ENCODE measurements at places on chromosomes 7 and 10. TPM values are rescaled to one million over a fixed set of nuclear protein-coding genes. Genes with fewer than 3 reads are reported as not detected.

DNA sequence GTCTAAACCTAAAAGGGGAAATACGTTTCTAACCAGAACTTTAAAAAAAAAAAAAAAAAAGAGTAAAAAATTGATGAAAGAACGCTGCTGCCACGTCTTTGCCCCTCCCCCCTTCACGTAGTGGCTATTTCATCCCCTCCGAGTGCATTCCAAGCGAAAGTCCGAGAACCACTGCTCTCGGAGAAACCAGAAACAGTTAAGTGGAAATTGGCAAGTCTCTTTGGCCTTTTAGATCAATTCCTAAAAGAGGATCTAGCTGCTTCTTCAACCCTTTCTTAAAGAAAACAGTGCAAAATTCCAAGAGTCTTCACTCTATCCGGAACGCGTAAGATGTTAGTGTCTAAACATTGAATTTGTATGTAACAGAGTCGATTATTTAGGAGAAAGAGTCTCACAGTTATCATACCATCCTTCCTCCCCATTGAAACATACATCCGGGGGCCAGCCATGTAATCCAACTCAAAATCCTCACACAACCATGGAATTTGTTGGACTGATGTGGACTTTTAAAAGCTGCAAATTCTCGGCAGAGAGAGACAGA, 1.1 kb downstream of the P4HA1 start:
- peak; percentile 80 for DNase-seq

DNA sequence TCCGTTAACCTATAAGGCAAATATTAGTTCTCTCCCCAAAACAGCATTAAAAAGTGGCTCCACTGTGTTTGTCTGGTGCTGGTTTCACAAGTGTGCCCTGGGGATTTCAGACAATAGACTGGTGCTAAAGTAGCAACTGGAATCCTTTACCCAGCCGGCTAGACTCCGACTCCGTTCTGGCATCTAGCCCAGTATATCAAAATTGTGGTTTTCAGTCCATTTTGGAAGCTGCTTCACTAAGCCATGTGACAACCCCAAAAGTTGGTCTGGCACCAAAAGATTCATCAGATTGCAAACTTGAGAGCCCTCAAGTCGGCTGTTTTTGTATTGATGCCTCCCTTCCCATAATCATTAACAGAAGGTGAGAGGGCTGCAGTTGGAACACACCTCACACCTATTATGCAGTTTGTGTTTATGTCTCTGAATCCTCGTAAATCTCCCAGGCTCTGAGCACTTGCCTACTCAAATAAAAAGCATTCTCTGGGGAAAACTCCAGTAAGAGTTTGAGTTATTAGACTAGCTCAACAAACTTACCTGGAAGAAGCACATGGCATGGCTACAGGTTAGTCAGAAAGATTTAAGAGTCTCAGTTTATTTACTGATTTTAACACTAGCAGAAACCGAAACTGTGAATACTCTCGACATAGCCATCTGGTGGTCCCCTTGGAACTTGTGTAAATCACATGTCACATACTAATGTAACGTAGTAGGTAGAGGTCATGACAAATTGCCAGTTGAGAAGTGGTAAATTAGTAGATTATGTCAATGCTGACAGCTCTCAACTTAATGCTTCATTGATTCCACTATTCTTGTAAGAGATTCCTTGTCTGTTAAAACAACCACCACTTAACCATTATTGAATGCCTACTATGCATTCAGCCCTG, 14.8 kb upstream of the WNT16 start:
- DNase-seq, result peak; percentile 31

- DNase-seq, result no peak
These were observed 33.0 kb upstream of the ZNF273 start for GRCh38 chr7:64869912-64870562.

DNA sequence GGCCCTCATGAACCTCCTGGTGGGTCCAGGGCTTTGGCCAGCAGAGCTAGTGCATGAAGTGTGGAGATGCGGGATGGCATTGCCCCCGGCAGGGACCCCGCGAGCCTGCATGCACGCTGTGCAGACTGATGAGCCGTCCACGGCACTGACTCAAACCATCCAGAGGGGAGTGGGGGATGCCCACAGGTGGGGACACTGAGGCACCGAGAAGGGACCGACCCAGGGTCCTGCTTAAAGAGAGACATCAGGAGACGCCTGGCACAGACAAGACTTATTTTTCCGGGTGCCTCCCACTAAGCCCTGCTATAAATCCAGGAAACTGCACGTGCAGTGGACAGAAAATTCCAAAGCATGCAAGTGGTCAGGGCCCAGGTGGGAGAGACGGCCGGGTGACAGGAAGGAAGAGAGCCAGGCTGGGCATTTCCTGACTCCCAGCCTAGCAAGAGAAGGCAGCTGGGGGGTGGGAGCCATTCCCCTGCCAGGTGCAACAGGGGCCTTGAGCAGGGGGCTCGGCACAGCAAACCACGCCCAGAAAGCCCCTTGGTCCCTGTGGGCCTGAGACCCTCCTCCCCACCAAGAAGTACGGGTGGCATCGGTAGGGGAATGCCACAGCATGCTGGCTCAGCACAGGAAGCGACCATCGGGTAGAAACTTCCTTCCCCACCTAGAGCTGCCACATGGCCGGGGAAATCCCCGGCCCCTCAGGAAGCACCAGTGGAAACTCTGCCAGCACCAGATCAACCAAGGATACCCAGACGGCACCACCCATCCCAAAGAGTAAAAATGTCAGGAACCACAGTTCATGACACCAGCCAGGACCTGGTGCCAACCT, 91.5 kb downstream of the FOXL3 start:
- no peak for DNase-seq

DNA sequence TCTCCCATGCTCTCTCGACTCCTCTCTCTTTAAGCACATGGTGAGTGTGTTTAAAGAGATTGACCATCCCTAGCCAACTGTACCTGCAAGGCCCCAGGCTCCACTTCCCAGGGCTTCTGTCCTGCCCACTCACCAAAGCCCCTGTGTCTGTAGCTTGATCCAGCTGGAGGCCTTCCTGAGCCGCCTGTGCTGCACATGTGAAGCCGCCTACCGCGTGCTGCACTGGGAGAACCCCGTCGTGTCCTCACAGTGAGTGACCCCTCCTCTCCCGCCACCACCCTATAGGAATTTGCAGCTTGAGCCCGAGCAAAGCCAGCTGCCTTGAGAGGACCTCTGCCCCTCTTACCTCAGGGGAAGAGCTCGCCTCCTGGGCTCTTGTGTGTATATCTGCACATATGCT, 11.2 kb downstream of the ZFYVE27 start:
- DNase-seq, result no peak

DNA sequence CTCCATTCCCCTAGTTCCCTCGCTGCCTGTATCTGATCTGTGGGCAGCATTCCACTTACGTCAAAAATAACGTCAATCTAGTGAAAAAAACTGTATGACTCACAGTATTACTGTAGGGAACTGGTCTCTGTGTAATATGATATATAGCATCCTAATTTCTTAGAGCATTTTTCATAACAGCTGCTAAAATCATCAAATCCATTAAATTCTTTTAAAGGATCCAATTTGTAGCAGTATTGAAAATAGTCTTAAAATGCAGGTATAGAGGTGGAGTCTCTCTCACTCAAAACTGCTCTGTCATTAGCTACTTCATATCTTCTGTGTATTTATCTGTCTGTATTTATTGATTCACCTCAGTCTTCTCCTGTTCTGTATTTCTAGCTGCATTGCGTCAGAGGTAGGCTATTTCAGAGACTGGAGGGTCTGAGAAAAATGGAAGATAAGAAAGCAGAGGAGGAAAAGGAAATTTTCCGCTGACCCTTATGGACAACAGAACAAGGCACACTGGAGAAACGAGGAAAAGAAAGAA, 59.9 kb downstream of the PON1 start:
- DNase-seq, result no peak

Gene SORCS3
- 4.2 TPM for polyA plus RNA-seq
